ENCODE measurements at places on chromosomes 6 and 20.

DNA sequence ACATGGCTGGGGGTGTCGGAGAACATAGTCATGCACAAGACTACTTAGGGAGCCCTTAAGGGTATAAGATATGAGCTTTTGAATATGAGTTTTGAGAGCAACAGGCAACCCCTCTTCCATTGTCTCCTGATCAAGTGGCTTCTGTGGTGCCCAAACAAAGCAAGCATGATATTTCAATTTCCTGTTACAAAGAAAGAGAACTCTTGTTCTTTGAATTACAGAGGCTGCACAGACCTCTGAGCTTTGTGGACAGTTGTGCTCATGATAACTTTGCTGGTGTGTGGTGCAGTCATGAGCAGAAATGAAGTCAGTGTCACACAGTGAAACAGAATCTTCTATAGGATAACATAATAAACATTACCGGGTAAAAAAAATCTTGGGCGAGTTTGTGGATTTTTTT lies 66.8 kb upstream of the THEMIS start:
- DNase-seq, result no peak

DNA sequence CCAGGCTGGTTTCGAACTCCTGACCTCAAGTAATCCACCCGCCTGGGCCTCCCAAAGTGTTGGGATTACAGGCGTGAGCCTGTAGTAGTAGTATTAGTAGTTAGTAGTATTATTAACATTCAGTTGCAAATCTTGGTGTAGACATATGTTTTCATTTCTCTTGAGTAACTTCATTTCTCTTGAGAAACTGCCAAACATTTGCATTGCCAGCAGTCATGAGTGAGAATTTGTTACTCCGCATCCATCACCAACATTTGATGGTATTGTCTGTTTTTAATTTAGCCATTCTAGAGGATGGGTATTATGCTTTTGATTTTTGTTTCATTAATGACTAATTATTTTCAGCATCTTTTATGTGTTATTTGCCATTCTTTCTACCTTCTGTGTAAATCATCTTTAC lies 1.5 kb upstream of the ERVFRD-1 start:
- no peak for DNase-seq

DNA sequence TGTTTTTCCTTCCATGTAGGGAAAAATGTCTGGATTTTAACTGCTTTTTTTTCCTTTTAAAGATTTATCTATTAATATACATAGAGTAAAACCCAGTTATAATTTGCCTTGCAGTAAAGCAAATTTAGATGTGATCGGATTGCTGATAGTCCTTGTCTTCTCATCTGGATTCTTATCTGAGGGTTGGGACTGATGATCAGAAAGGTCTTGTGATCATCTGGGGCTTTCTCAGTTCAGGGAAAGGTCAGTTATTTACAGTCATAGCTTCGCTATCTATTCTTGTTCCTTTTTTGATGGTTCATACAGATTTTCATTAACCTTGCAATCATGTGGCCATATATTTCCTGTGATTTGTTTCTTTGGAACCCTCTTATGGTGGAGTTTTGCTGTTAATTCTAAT lies 63.8 kb upstream of the CLDN20 start:
- no peak for DNase-seq

DNA sequence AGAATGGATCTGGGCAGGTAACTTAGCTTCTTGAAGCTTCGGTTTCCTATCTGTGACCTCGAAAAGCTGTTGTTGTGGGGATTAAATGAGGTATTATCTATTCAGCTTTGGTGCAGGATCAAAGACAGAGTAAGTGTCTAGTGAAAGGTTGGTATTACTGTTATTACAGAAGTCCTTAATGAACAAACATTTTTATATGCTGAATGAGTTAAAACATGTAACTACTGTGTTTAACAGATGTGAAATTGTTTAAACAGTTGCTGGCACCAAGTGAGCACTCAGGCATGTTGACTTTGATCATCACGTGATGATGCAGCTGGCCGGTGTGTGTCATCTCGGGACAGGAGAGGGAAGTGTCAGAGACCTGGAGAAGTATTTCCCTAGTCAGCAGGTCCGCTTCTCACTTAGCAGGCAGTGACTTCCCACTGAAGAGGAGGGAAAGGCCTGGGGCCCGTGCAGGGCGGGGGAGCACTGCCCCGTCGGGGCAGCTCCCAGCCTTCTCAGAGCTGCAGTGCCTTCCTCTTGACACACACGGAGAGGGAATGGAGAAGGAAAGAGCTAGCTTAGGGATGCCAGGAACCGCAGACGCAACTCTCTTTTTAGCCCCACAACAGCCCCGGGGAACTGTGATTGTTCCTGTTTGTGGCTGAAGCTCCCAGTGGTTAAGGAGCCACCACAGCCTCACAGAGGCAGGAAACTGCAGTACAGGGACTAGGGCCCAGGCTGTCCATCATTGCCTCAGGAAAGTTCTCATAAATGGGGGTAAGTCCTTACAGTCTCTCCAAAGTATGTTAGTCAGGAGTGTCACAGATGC lies 18.0 kb downstream of the TUBB2A start:
- DNase-seq, result no peak

- no peak for DNase-seq
These were observed 1.4 kb downstream of the NNAT start for GRCh38 chr20:37522260-37523011.

DNA sequence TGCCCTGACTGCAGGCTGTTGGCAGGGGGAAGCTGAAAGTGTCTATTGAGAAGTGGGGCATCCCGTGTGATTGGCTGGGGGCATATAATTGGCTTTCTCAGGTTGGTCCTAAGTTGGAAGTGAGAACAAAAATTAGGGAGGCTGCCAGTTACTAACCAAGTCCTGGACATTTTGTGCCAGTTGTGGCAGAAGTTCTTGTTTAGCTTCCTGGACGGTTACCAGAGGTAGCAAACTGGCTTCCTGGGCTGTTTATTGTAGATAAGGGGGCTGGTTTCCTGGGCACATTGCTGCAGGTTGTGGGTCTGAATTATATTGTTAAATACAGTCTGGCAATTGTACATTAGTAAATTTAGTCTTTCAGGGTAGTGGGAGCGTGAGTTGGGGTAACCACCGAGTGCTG lies 50.6 kb upstream of the SLC2A12 start:
- no peak for DNase-seq

DNA sequence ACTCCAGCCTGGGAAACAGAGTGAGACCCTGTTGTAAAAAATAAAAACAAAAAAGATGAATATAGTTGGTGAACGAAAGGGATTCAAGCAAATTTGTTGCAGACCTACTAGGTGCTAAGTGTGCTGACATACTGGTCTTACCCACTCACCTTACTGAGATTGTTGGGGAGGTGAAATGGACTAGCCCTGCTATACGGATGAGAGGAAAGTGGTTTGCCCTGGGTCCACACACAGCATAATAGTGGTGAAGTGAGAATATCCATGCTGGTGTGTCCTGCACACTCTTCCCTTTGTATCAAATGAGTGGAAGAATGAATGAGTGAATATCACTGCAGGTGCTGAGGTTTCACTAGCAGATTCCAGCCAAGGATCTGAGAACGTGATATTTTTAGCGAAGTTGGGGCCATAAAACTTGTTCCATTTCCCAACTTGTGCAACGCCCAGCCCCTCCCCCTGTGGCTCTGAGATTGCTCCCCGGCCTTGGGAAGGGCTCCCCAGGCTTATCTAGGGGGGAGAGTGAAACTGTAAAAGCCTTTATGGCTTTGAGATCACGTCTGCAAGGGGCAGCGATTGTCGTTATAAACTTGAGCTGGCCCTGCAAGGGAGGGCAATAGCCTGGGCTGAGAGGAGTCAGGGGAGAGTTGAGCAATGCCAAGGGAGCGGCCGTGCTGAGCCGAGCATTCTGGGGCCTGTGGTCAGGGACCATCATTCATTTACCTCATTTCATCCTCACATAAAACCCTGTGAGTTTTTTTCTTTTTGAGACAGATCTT lies 33.2 kb upstream of the TTPAL start:
- DNase-seq, result no peak

All from cortex of kidney (tissue), 1 donor.